ENCODE measurements at places on chromosomes 1 and 21. TPM values are rescaled to one million over a fixed set of nuclear protein-coding genes. Genes with fewer than 3 reads are reported as not detected.

Gene APOBEC4
- not detected for polyA plus RNA-seq

Gene ABCA4
- polyA plus RNA-seq: not detected

DNA sequence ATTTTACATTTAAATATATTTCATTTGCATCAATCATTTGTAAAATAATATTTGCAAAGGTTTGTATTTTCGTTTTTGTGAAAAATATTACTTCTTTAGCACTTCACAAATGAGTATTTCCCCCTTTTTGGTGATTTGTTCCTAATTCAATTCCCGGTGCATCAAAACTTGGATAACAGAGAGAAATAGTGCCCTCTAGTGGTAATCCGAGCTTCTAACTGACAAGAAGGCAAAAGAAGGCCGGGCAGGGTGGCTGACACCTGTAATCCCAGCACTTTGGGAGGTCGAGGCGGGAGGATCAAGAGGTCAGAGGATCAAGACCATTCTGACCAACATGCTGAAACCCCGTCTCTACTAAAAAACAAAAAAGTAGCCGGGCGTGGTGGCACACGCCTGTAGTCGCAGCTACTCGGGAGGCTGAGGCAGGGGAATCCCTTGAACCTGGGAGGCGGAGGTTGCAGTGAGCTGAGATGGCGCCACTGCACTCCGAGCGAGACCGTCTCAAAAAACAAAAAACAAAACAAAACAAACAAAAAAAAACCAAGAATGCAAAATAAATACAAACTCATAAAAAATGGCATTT, 137.7 kb downstream of the COL11A1 start:
- H3K27me3 ChIP-seq: no peaks in the 10 kb centered on the region
- DNase-seq: no peak
- H3K4me1 ChIP-seq: no peaks in the 10 kb centered on the region
- no peak overlapping the region for H3K4me3 ChIP-seq
- H3K36me3 ChIP-seq: no peaks in the 10 kb centered on the region
- H3K27ac ChIP-seq: no peak overlapping the region

- H3K27me3 ChIP-seq: peaks cover 10% of the 10 kb centered on the region
- peaks cover 1% of the 10 kb centered on the region for H3K36me3 ChIP-seq
- no peak overlapping the region for H3K27ac ChIP-seq
- peaks cover 16% of the 10 kb centered on the region for H3K4me1 ChIP-seq
- DNase-seq: no peak
- no peak overlapping the region for H3K4me3 ChIP-seq
Observed at GRCh38 chr1:43930949-43931275, 2.7 kb upstream of the ARTN start.

- H3K27me3 ChIP-seq: no peaks in the 10 kb centered on the region
- no peak overlapping the region for H3K4me3 ChIP-seq
- H3K27ac ChIP-seq: peak overlapping the region; percentile 78
- DNase-seq: no peak
Observed at GRCh38 chr21:46561445-46562090, 43.3 kb downstream of the S100B start.
